ENCODE measurements at places on chromosomes 6 and 20. TPM values are rescaled to one million over a fixed set of nuclear protein-coding genes. Genes with fewer than 3 reads are reported as not detected.

Gene ULBP2
- total RNA-seq, result 3.2 TPM

Gene SLC2A10
- total RNA-seq, result not detected

Gene RSPO4
- not detected for total RNA-seq

Gene MAD2L1BP
- total RNA-seq, result 33.7 TPM

Data from A549 treated with Hydrocortisone at 1 μM for 4 hours (cell line).